ENCODE measurements at places on chromosomes 4 and X.

GRCh38 chr4:150242820-150243458, 164.7 kb downstream of the DCLK2 start:
- DNase-seq = no peak

DNA sequence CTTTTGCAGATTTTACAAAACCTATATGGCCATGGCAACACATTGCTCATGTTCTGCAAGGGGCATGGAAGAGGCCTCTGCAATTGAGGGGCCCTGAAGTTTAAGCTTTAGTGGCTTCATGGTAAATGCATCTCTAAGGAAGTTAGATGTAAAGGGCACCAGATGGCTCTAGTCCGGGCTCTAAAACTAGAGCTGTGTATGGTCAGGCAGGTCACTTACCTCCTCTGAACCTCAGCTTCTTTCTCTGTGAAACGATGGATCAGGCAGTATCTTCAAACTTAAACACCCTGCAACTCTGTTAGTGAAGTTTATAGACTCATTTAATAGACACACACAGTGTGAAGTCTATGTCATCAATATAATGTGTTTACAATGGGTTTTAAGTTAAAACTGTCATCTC, 10.0 kb downstream of the MAGEB17 start:
- no peak for DNase-seq

DNA sequence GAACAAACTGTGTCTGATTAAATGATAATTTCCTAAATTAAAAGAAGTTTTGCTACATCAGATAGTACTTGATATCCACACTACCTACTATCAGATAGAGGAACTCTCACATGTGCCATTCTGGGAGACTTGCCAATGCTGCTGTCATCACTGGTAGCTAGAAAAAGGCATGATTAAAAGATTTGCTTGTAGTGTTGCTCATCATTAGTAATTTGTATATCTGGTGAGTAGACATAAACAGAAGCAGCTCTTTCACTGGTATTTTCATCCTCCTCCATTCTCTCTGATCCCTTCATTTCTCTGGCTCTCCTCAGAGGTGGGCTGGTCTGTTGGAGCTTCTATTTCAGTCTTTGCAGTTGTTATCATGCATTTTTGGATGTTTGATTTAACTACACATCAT, 56.0 kb downstream of the SPRY1 start:
- DNase-seq = no peak

DNA sequence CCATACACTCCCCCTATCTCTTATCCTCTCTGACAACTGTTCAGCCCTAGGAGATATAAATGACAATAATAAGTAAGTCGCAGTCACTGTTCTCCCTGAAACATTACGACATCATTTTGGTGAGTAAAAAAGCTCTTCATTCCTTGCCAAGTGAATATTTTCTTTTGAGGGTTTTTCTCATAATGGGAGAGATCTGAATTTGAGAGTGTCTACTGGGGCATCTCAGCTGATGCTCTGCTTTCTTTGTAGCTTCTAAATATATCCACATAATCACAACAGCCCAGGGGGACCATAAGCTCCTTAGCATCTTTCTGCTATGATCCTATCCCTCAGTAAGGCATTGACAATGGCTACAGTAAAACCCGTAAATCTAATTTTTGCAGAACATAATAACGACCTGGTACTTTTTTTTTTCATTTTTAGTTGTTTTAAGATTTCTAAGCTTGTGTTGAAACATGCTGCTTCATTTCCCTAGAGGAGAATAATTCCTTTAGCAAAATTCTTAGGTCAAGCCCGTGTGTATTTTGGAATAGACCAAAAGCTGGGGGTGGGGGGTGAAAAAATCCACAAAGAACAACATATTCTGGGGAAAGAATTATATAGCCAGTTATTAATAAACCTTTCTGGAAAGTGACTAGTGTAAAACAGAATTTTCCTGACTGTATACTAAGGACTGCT, 78.1 kb upstream of the GPM6B start:
- DNase-seq = no peak

DNA sequence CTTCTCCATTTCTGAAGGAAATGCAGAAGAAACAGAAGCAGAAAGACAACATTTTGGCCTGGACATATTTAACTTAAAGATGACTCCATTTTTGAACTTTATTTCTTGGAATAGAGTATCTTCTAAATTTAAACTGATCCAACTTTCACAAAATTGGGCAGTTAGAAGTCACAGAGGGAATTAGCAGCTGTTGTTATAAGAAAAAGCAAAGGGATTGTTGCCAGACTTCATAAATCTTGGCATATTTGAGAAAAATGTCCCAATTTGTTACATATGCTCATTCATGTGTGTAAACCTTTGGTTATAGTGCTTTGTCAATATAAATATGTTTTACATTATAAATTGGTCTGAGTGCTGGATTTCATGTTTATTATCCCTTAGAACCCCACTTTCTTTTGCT, 3.4 kb downstream of the GLUD2 start:
- DNase-seq = no peak

Data from CD8-positive, alpha-beta memory T cell (primary cell).